ENCODE measurements at places on chromosomes 4 and X.

- DNase-seq, result no peak
Measured at GRCh38 chr4:152206185-152206584, 329.7 kb downstream of the FBXW7 start.

DNA sequence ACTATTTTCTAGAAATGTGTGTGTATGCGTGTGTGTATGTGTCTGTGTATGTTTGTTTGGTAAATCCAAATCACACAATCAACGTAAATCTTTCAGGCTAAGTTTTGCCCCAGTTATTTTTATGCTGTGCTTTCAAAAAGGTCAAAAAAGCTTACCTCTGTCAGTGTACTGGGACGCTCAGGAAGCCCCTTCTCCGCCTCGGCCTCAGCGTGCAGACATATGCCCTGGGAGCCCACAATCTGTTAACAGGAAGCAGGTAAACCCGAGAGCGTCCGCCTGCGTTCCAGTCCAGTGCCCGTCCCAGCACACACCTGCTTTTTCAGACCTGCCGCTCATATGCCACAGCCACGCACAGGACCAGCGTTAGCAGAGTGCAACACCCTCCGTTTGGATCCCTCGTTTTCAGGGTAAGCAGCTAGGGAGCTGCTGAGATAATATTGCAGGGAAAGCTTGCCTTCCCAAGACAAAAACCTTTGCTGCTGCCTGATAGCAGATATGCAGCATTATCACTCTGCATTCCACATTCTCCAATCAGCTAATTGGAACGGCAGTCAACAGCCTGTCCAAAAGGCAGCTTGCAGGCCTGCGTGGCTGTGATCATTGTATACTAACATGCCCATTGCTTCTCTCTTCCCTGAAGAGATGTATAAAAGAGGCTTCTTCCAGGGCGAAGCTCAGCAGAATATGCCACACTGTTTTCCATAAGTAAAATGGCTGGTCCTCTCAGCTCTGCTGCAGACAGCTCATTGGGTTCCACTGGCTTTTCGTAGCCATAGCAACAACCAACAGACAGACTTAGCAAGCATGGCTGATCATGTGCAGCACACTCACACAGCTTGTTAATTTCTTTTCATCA is at the start of gene SORBS2:
Gene SORBS2, minus strand, starts transcription at position 686 of the 856 bp plus-strand sequence. CDS start 121,623 bp downstream, outside the sequence.
- DNase-seq, result peak; percentile 49

- DNase-seq, result no peak
Measured at GRCh38 chr4:54731552-54731951, 73.8 kb downstream of the KIT start.

DNA sequence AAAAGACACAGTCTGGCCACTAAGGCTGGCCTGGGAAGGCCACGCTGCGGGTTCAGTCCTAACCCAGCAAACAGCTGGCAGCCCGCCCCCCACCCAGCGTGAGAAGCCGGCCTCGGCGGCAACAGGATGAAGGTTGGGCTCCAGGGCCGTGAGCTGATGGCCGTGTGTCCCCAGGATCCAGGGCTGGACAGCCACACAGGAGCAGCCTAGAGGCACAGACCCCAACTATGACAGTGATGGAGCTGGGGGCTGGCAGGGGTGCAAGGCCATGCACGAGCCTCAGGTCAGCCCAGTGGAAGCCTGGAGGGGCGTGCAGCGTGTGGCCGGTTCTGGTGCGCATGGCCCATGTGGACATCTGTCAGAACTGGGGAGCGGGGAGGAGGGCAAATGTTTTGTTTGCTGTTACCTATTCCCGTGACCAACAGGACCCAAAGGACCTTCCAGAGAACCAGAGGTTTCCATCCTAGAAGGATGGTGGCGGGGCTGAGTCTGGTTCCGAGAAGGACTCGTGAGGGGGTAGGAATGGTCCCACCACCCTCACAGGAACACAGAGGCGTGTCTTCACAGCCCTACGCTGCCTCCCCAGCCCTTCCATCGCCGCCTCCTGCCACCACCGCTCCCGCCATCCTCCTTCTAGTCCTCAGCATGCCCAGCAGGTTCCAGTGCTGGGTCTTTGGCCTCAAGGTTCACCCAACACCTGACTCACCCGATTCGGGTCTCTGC is 46.5 kb downstream of the ZFYVE28 start:
- no peak for DNase-seq

- peak; percentile 3 for DNase-seq
Measured at GRCh38 chrX:155334486-155335336, at the start of gene CLIC2. TSS of gene CLIC2 (minus strand) at chrX:155334614. CDS start at chrX:155334427, 187 bp downstream.

DNA sequence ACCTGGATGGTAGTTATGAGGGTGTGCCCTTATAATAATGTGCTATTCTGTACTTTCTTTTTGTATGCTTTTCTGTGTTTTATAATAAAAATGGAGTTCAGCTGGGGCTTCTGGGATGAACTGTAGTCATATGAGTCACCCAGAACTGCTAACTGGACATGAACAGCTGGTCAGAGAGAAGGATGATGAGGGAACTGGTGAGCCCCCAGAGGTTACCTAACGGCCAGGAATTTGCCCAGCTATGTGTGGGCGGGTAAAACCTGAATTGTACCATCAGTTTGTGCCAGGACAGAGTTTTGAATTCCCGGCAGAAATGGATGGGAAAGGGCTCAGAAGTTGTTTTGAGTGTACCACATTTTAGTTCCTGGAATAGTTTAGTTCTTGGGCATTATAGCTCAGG is 138.0 kb upstream of the USP9X start:
- DNase-seq, result no peak

Data from NCI-H69 (cell line).